ENCODE measurements at places on chromosomes 11 and 22. TPM values are rescaled to one million over a fixed set of nuclear protein-coding genes. Genes with fewer than 3 reads are reported as not detected.
A peak's percentile ranks its signal among the peaks of the same experiment; 100 is the strongest.

Gene APOA4
- total RNA-seq: not detected

Gene DSCAML1
- not detected for total RNA-seq

DNA sequence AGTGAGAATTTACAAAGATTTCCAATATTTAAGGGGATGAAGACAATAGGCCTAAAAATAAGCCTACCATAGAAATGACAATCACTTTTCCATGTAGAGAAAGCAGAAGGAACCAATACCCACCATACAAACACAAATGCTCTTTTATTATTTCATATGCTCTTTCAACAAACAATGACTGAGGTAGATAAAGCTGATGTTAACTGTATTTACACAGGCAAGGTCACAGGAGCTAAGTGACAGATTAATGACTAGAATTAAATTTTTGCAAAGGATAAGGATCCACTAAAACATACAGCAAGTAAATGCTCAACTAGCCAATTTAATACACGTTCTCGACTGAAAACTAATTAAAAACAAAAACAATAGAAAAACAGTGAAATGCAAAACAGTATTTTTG, 34.2 kb downstream of the PICALM start:
- H3K36me3 ChIP-seq: peaks cover 13% of the 10 kb centered on the region
- peak overlapping the region; percentile 27 for H3K27ac ChIP-seq
- no peak for DNase-seq

DNA sequence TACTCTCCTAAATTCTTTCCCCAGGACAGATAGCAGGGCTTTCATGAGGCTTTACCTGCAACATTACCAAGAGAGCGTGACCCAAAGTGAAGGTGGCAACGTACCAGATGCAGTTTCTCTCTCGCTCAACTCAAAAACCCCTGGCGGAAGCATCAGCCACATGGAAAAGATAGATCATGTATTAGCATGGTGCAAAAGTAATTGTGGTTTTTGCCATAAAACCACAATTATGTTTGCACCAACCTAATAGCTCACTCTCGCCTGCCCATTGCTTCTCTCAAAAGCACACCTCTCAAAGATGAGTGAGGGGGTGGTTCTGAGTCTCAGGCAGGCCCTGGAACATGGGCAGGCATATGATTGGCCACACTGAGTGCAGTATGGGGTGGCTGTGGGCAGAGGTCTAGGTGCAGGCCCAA, 7.0 kb downstream of the MS4A6A start:
- H3K4me1 ChIP-seq: no peaks in the 10 kb centered on the region
- H3K27me3 ChIP-seq: no peaks in the 10 kb centered on the region
- no peak overlapping the region for H3K27ac ChIP-seq
- no peak overlapping the region for H3K4me3 ChIP-seq
- DNase-seq: no peak

Gene OPCML
- 0.36 TPM for total RNA-seq

- H3K27me3 ChIP-seq: no peaks in the 10 kb centered on the region
- H3K4me3 ChIP-seq: peak overlapping the region; percentile 24
- peaks cover 8% of the 10 kb centered on the region for H3K36me3 ChIP-seq
- peak; percentile 45 for DNase-seq
- H3K4me1 ChIP-seq: peaks cover 39% of the 10 kb centered on the region
Measured at GRCh38 chr11:43735961-43736360, 55.4 kb downstream of the HSD17B12 start.

- peak overlapping the region; percentile 88 for H3K27ac ChIP-seq
- peak; percentile 50 for DNase-seq
- no peaks in the 10 kb centered on the region for H3K36me3 ChIP-seq
- H3K27me3 ChIP-seq: no peaks in the 10 kb centered on the region
Measured at GRCh38 chr11:63670096-63670432, 1.1 kb downstream of the ATL3 start.

- no peaks in the 10 kb centered on the region for H3K27me3 ChIP-seq
- H3K4me1 ChIP-seq: peaks cover 46% of the 10 kb centered on the region
- peaks cover 9% of the 10 kb centered on the region for H3K36me3 ChIP-seq
- peak overlapping the region; percentile 91 for H3K27ac ChIP-seq
- DNase-seq: peak; percentile 94
Measured at GRCh38 chr11:8719721-8720120, 37.1 kb downstream of the RPL27A start.

- H3K4me1 ChIP-seq: peaks cover 19% of the 10 kb centered on the region
- no peaks in the 10 kb centered on the region for H3K27me3 ChIP-seq
- H3K36me3 ChIP-seq: peaks cover 39% of the 10 kb centered on the region
- no peak overlapping the region for H3K27ac ChIP-seq
Measured at GRCh38 chr11:118771547-118772288, 19.2 kb downstream of the DDX6 start.

DNA sequence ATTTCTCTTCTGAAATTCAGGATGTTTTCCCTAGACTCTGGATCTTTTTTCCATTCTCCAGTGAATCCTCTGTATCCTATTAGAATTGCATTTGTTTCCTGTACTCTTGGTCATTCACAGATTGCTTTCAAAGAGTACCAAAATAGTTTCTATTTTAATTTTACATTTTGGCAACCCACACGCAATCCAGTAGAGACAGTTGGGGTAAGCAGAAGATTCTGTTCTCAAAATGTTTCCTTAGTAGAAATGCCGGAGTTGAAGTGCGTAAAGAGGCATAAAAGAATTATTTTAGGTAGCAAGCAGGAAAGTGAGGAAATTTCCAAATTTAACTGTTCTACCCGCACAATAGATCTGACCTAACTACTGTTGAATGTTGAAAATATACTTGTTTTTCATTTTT, 842.4 kb downstream of the LUZP2 start:
- H3K27ac ChIP-seq: no peak overlapping the region
- no peaks in the 10 kb centered on the region for H3K36me3 ChIP-seq
- no peak overlapping the region for H3K4me3 ChIP-seq
- no peak for DNase-seq
- no peaks in the 10 kb centered on the region for H3K4me1 ChIP-seq
- H3K27me3 ChIP-seq: no peaks in the 10 kb centered on the region

- H3K27ac ChIP-seq: no peak overlapping the region
- H3K4me3 ChIP-seq: no peak overlapping the region
- H3K4me1 ChIP-seq: no peaks in the 10 kb centered on the region
- no peaks in the 10 kb centered on the region for H3K36me3 ChIP-seq
Measured at GRCh38 chr11:127950162-127950561, 637.2 kb downstream of the ETS1 start.

DNA sequence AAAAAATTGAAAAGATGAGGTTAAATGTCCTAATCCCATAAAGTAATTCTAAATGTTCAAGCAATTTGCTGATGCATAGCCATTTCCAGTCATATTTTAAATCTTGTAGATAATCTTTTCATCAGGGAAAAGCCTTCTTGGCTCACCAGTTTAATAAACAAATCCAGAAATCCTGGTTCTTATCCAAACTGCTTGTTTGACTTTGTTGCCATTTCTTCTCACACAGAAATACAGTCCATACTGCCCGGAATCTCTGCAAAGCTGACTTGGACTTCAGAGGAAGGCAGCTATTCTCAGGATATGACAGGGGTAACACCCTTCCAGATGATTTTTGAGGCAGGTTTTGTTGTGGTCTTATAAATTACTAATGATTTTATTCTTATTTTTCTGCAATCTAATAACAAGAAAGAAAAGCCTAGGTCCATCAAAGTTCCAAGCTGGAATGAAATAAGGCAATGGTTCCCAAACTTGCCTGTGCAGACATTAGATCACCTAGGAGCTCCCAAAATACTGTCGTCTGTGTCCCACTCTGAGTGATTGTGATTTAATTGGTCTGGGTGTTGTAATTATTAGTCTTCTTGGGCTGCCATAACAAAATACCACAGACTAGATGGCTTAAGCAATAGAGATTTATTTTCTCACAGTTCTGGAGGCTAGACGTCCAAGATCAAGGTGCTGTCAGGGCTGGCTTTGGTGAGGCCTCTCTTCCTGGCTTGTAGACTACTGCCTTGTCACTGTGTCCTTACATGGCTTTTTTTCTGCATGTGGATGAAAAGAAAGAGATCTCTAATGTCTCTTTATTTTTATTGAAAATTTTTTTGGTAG, 55.1 kb upstream of the RCE1 start:
- DNase-seq: no peak
- no peaks in the 10 kb centered on the region for H3K36me3 ChIP-seq
- no peaks in the 10 kb centered on the region for H3K27me3 ChIP-seq
- no peak overlapping the region for H3K27ac ChIP-seq
- H3K4me1 ChIP-seq: no peaks in the 10 kb centered on the region
- H3K4me3 ChIP-seq: no peak overlapping the region

- no peaks in the 10 kb centered on the region for H3K36me3 ChIP-seq
- no peak for DNase-seq
- H3K27me3 ChIP-seq: peaks cover 4% of the 10 kb centered on the region
- no peak overlapping the region for H3K4me3 ChIP-seq
- no peak overlapping the region for H3K27ac ChIP-seq
Measured at GRCh38 chr11:32705309-32706033, 89.0 kb downstream of the CCDC73 start.

DNA sequence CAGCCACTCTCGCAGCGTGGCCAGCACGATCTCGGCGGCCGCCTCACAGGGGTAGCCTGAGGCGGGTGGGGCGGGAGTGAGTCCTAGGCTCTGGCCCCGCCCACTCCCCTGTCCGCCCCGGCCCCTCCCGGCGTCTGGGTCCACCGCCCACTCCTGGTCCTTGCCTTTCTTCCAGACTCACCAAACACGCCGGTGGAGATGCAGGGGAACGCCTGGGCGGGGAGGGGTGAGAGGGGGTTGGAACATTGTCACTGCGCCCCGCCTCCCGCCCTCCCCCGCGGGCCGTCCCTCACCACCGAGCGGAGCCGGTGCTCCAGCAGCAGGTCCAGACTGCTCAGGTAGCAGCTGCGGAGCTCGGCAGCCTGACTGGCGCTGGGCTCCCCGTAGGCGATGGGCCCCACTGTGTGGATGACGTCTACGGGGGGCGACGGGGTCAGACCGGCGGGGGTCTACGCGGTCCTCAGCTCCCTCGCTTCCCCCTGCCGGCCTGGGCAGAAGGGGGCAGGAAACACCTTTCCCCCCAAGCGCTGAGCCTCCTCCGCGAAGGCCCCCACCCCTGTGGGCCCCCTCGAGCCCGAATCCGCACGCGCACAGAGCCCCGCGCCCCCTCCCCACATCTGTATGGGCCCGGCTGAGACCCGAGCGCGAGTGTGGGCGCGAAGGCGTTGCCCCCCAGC, 13.2 kb downstream of the OTUB1 start:
- H3K27ac ChIP-seq: no peak overlapping the region
- H3K4me1 ChIP-seq: peaks cover 9% of the 10 kb centered on the region
- no peaks in the 10 kb centered on the region for H3K27me3 ChIP-seq
- peaks cover 20% of the 10 kb centered on the region for H3K36me3 ChIP-seq
- H3K4me3 ChIP-seq: no peak overlapping the region

- no peaks in the 10 kb centered on the region for H3K4me1 ChIP-seq
- no peaks in the 10 kb centered on the region for H3K27me3 ChIP-seq
- H3K4me3 ChIP-seq: no peak overlapping the region
- H3K36me3 ChIP-seq: peaks cover 48% of the 10 kb centered on the region
- no peak overlapping the region for H3K27ac ChIP-seq
Measured at GRCh38 chr11:11940551-11940950, 67.9 kb downstream of the DKK3 start.

Gene KCNK4
- 0.29 TPM for total RNA-seq

Gene BAD
- total RNA-seq: 71.3 TPM

Gene BIRC3
- total RNA-seq: 1.8 TPM

Gene CHRM1
- total RNA-seq: not detected

DNA sequence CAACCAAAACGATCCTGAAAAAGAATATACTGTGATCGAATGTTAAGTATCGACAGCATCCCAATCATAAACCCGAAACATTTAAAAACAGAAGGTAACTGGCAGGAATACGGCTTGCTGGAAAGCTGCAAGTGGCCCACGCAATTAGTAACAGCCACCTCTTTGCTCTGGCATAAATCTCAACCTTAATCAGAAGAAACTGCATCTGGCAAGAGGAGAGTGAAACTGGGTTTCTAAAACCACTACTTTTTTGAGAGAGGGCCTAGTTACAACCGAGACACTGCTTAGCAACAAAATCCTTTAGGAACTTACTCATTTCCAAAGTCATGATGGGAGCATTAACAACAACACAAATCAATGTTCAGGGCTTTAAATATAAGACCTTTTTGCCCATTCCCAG, 7.9 kb downstream of the NCAPD3 start:
- peaks cover 13% of the 10 kb centered on the region for H3K36me3 ChIP-seq
- H3K27ac ChIP-seq: no peak overlapping the region
- no peaks in the 10 kb centered on the region for H3K4me1 ChIP-seq

- H3K4me3 ChIP-seq: no peak overlapping the region
- H3K36me3 ChIP-seq: no peaks in the 10 kb centered on the region
- no peak overlapping the region for H3K27ac ChIP-seq
- H3K27me3 ChIP-seq: peaks cover 14% of the 10 kb centered on the region
Measured at GRCh38 chr11:57632116-57632515, 17.6 kb downstream of the YPEL4 start.

DNA sequence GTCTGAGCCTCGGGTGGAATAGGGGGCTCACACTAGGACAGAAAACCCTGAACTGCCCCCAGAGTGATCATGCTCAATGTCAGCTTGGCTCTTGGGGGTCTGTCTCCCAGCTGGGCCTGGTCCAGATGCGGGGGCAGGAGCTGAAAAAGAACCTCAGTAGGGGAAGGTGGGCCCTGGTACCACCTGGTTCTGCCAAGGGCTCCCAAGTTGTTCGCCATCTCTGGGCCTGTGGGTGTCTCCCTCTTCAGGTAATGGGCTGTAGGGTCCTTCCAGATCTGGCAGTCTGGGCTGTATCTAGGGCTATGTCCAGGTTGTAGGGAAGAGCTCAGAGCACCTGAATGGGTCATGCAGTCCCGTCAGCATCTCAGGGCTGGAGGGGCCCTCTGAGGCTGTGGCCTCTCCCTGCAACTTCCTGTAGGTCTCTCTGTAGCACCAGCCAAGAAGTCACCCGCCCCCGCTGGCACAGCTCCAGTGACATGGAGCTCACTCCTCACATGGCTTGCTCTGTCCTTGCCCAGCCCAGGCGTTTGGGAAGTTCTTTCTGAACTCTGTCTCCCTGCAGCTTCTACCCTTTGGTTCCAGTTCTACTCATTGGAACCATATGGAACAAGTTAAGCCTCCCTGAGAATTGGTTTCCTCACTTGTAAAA, 33.0 kb upstream of the SOX10 start:
- no peaks in the 10 kb centered on the region for H3K27me3 ChIP-seq
- H3K36me3 ChIP-seq: no peaks in the 10 kb centered on the region
- H3K4me1 ChIP-seq: peaks cover 13% of the 10 kb centered on the region
- no peak overlapping the region for H3K27ac ChIP-seq
- peak; percentile 91 for DNase-seq

GRCh38 chr11:44493383-44493782, 72.1 kb upstream of the CD82 start:
- no peak overlapping the region for H3K4me3 ChIP-seq
- H3K27ac ChIP-seq: no peak overlapping the region
- H3K4me1 ChIP-seq: no peaks in the 10 kb centered on the region
- peaks cover 35% of the 10 kb centered on the region for H3K27me3 ChIP-seq

Gene GLYATL2
- total RNA-seq: 1.1 TPM

- peaks cover 21% of the 10 kb centered on the region for H3K27me3 ChIP-seq
- no peak overlapping the region for H3K4me3 ChIP-seq
- H3K4me1 ChIP-seq: no peaks in the 10 kb centered on the region
- H3K36me3 ChIP-seq: no peaks in the 10 kb centered on the region
- DNase-seq: peak; percentile 22
Measured at GRCh38 chr22:40001800-40002577, 7.2 kb downstream of the FAM83F start.

GRCh38 chr11:84655712-84656111, 971.4 kb downstream of the DLG2 start:
- H3K4me1 ChIP-seq: no peaks in the 10 kb centered on the region
- no peak overlapping the region for H3K27ac ChIP-seq
- no peak overlapping the region for H3K4me3 ChIP-seq
- no peaks in the 10 kb centered on the region for H3K27me3 ChIP-seq
